ENCODE measurements at places on chromosomes 1 and 21. TPM values are rescaled to one million over a fixed set of nuclear protein-coding genes. Genes with fewer than 3 reads are reported as not detected.

The PLA2G2D gene
- not detected for total RNA-seq

The SPATA21 gene
- total RNA-seq, result not detected

The MATN1 gene
- under 0.01 TPM for total RNA-seq

The KIF14 gene
- total RNA-seq, result 1.8 TPM

The LCK gene
- total RNA-seq, result 0.29 TPM

- DNase-seq, result peak; percentile 37
Measured at GRCh38 chr1:20143318-20143717, 4.2 kb downstream of the PLA2G2F start.

DNA sequence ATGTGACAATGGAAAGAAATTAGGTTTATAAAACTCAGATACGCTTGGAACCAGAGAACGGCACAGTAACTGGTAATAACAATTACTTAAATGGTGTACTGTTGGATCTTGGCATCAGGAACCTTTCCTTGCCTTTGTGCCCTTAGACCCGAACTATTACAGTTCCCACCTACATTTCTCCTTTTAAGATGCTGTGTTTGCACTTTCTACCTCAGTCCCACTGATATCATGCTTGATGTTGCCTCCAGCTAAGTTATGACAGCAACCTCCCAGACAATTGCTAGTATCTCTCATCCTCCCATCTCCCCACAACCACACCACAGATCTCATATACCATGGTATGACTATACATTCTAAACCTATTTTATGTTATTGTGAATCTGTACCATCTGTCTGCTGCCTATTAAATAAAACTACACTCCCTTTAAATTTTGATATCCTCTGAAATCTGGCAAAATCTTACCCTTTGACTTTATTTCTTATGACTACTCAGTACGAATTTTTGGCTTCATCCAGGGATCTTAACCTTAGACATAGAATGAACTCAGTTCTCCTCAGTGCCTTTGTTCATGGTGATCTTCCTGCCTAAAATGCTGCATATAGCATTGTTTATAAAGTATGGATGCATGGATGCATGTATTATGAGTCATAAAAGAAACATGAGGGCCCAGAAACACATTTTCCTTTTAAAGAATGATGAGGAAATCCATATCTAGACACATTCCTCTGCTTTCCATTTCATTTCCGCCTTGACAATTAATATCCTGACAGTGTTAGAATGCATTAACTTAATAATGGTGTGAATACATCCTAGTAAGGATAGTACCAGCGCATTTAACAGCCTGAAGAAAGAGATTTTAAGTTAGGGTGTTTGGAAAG is 64.1 kb downstream of the LRRC8D start:
- DNase-seq, result peak; percentile 35

DNA sequence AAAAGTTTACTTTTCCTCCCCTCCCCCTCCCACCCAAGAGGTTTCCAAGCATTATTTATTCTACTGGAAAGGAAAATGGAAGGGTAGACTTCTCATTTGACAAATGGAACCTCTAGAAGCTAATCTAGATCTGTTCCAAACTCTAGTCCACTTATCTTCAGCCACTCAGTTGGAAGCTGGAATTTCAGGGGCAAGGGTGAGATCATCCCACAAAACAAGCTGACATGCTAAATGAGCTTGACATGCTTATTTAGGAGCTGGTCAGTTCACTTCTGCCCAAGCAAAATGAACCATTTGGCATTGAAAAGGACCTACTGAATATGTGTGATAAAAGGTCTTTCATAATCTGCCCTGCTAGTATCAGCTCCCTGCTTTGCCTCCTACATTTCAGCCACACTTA is 5.0 kb downstream of the LRRC41 start:
- DNase-seq, result no peak

DNA sequence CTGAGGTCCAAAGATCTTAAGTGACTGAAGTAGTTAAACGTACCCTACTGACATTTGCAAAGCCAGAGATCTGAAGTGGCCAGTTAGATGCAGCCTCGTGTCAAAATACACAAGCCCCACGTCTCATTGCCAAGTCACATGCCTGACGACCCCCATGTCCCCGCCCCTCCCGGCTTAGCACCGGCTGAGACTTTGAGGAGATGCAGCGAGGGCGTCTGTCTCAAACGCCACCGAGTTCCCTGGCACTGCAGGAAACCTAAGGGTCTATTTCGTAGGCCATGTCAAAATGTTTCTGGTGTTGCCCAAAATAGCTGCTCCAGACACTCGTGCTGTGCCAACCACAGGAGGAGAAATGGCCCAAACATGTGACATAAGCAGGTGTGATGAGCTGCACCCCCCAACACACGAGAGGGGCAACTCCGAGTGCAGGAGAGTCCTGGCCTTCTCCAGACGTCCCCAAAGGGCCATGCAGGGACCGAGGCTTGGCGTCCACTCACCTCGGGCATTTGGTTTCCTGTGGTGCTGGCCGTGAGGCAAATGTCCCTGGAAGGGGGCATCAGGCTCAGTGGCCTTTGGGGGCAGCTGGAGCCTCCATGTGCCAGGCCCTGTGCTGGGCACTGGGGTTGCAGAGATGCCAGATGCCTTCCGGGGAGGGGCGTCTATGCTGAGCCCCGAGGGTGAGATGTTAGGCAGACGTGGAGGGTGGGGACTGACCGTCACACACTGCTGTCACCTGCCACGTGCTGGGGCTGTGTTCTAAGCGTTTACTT is 67.0 kb downstream of the MATN1 start:
- no peak for DNase-seq

- DNase-seq, result no peak
Measured at GRCh38 chr1:112544011-112544688, 35.4 kb downstream of the WNT2B start.
